ENCODE measurements at places on chromosomes 4 and X.

GRCh38 chr4:147730333-147730732, 1.6 kb upstream of the ARHGAP10 start:
- no peak for DNase-seq

- no peak for DNase-seq
These were observed 65.9 kb upstream of the PPP2R3B start for GRCh38 chrX:452598-452997.

GRCh38 chrX:6885396-6885795, 262.1 kb upstream of the STS start:
- no peak for DNase-seq

DNA sequence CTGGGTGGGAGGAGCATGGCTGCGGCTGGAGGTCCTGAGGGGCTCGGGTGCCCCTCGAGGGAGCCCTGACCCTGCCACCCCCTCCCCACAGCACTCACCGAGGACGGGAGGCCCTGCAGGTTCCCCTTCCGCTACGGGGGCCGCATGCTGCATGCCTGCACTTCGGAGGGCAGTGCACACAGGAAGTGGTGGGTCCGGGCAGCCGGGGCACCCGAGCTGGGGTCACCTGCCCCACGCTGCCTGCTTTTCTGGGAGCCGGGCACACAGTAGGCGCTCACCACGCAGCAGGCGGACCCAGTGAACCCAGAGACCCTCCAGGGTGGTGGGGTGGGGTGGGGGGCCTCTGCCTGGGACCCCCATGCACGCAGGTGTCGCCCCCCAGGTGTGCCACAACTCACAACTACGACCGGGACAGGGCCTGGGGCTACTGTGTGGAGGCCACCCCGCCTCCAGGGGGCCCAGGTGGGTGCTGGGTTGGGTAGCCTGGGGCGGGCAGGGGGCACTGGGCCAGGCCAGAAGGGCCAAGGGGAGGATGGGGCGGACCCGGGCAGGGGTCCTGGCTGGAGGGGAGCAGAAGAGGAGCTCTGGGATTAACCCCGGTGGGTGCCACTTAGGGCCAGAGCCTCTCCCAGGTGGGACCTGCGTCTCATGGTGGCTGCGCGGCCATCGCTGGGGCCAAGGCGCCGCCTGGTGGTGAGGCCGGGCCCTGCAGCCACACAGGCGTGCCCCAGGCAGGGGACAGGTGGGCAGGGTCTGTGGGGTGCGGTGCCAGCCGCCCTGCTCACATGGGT, 1.4 kb downstream of the HGFAC start:
- DNase-seq = no peak

DNA sequence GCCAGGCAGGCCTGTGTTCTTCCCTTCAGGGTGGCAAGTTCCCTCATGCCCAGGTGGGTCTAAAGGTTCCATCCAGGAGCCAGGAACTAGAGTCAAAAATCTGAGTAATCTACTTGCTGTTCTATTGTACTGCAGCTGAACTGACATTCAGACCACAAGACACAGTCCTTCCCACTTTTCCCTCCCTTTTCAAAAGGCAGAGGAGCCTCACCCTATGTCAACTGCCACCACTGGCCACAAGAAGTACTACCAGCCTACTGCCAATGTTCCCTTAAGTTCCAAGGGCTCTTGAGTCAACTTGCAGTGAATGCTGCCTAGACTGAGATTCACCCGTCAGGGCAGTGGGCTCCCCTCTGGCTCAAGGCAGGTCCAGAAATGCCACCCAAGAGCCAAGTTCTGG, 133.5 kb downstream of the FAM47B start:
- no peak for DNase-seq

DNA sequence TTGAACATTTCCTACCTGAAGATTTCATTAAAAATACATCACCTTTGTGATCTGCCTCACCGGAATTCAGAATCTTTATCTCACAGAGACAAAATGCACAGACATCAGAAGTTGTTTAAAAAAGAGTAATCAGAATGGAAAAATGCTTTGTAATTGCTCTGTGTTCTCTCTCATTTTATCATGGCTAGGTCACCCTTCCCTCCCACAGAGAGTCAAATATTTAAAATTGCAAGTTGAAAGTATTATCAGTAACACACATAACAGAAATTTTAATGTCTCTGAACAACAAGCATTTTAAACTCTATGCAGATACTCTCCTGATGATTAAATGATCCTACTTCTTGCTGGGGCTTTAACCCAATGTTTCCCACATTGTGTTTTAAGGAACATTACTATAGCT, 362.0 kb downstream of the CBLL2 start:
- no peak for DNase-seq

DNA sequence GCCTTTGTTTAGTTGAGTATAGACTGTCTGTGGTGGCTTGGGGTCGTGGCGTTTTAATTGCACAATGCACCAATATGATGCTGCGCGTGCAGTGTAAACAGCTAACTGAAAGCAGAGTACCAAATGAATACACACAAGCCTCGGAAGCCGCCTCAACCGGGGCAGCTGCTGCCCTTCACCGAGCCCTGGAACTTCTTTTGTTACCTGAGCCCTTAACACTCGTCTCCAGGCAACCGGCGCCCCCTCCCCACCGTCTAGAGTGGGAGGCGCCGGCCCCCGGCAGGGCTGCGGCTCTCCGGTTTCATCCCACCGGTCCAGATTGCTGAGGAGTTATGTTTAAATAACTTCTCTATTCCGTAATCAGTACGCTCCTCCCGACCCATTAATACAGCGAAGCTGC, 173.2 kb upstream of the TBL1X start:
- peak; percentile 77 for DNase-seq

DNA sequence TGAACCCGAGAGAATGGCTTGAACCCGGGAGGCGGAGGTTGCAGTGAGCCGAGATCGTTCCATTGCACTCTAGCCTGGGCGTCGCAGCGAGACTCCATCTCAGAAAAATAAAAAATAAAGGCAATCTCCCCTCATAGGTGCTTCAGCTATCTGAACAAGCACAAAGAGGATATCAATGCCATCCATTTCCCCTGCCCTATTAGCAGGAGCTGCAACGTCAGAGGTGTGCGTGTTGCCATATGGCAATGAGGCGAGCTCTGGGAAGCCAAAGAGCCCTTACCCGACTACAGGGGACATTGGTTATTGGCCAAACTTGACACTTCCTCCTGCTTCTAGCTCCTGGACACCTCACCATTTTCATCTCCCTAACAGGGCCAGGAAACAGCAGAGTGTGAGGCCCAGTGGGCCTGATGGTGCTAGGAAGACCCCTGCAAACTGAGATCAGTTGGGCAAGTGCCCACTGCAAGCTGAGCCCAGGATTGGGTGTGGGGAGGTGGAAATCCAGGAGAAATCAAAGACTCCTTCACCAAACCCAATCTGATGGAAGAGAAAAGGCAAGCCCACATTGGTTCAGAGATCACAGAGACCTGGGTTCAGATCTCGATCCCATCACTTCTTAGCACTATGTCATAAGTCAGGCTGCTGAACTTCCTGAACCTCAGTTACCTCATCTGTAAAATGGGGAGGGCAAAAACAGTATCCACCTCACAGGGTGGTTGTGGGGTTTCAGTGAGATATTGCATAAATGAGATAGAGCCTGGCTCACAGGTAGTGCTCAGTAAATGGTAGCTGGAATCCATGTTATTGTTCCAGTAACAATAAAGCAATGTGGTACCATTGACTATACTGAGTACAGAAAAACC, 21.2 kb downstream of the SLC25A5 start:
- DNase-seq = no peak

- no peak for DNase-seq
These were observed 13.2 kb downstream of the TMEM175 start for GRCh38 chr4:945274-946102.

DNA sequence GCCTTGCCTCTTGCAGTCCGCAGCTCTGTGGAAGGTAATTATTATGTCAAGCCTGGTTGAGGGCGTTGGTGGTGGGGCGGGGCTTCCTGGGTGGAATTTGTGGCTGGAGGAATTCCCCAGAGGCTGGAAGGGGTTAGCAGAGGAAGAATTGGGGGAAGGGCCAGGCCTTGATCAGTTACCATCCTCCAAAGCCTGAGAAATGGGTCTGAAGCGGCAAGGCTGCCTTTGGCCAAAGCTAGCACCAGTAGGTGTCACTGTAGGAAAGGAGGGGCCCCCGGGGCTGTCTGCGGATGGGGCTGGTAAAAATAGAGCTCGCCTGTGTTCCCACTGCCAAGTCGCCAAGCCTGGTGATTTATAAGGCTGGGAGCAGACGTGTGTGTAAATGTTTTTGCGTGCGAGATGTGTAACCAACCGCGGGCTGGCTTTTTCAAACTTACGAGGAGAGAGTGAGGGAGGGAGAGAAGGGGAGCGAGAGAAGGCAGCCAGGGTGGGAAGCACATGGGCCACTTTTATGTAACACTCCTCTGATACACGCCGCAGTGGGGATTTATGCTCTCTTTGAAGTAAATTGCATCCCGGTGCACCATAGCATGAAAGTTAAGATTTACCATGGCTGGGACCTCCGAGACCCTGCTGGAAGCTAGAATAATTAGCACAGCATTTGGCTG, 367.0 kb downstream of the BCOR start:
- no peak for DNase-seq

- DNase-seq = no peak
These were observed 42.6 kb downstream of the ADGRA3 start for GRCh38 chr4:22473268-22473667.

DNA sequence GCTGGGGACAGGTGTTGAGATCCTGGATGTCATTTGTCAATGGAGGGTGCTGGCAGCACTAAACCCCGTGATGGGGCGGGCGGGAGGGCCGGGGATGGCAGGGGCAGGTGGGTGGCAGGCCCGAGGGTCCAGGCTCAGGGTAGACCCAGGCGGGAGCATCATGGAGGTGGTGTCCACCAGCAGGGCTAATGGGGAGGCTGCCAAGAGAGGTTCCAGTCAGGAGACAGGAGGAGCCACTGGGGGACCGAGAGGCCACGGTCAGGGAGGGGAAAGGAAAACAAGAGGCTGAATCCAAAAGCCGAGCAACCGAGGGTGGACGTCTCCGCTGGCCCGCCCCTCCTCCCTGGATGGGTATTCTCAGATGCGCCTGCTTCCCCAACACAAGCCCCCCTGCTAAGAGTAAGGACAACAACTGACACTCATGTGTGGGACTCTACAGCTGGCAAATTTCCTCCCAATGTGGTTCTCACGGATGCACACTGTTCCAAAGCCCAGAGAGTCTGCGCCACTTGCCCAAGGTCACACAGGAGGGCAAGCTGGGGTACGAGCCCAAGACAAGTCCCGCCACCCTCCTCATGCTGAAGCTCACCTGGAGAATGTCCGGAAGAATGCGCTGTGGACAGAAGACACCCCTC, 132.0 kb downstream of the CPZ start:
- DNase-seq = no peak

GRCh38 chrX:46666831-46667230, 92.1 kb downstream of the SLC9A7 start:
- DNase-seq = no peak

DNA sequence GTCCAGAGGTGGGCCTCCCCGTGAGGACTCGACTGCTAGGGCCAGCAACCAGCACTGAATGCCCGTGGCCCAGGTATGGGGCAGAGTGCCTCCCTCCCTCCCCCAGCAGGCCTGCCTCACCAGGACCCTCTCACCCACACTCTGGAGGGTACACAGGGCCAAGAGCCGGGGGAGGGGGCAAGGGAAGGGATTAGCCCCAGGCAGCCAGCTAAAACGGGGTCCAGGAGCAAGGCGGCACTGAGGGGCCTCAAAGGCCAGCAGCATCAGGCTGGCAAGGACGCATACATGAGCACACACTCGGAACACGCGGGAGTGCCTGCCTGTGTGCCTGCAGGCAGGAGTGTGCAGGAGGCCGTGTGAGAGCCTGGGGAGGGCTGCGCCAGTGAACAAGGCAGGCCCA, 18.3 kb upstream of the DUSP9 start:
- DNase-seq = no peak

- no peak for DNase-seq
These were observed 21.1 kb downstream of the RBM10 start for GRCh38 chrX:47166126-47166525.

GRCh38 chrX:8921615-8922014, 112.3 kb downstream of the FAM9B start:
- no peak for DNase-seq

- no peak for DNase-seq
These were observed 67.0 kb upstream of the TSPAN7 start for GRCh38 chrX:38494239-38494823.

DNA sequence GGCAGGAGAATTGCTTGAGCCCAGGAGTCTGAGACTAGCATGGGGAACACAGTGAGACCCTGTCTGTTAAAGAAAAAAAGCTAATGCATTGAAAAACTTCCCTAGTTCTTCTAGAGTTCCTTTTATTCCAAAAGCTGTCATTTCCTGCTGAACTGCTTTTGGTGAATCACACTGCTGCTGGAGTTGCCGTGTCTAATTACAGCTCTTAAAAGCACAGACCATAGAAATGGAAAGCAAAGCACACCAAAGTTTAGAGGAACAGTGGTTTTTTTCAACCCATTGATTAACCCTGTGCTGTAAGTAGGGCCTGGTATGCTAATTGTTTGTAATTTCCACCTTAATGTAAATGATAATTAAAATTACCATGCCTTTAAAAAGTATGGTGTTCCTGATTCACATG, 52.4 kb downstream of the SEPTIN11 start:
- no peak for DNase-seq

- DNase-seq = no peak
These were observed 55.3 kb downstream of the FIP1L1 start for GRCh38 chr4:53432528-53433424.

- DNase-seq = no peak
These were observed 21.5 kb upstream of the GRPEL1 start for GRCh38 chr4:7089213-7089986.

DNA sequence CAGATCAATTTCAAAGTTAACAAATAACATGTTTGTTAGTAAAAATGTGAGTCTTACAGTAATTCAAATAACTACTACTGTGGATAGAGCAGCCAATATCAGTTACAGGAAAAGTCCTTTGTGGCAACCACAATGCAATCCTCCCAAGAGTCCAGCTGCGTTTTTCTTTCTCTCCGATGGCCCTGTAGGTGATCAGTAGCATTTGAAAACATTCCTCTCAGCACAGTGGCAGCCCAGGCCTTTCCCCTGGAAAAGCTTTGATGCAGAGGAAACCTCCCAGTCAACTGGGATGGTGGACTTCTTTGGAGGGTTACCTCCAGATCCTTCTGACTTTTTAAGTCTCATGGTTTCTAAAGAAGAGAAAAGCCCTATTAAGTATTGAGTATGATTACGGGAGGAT, 18.0 kb upstream of the PDZD4 start:
- no peak for DNase-seq

GRCh38 chr4:96305030-96305429, 465.1 kb downstream of the PDHA2 start:
- no peak for DNase-seq

DNA sequence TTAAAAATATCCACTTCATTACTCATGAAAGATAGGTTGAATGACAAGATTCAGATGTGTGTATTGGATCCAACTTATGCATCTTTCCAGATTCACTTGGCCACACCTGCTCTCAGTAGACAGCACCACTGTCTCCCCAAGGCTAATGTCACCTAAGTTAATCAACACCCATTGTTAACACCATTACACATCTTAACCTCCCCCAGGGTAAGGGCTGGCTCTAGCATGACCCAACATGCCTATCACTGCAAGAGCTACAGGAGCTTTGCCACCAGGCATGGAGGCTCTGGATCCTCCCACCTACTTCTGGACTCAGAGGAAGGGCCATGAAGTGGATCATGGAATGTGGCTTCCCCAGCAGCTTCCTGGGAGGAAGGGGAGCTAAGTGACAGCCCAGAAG, 32.8 kb upstream of the LSM6 start:
- no peak for DNase-seq

Data from NCI-H1105 (cell line).